ENCODE measurements at places on chromosomes 11 and 22. TPM values are rescaled to one million over a fixed set of nuclear protein-coding genes. Genes with fewer than 3 reads are reported as not detected.

CCDC15 gene
- total RNA-seq, result 0.24 TPM

PKNOX2 gene
- total RNA-seq, result 5.8 TPM

APOA5 gene
- total RNA-seq, result not detected

GUCY1A2 gene
- total RNA-seq, result 10.6 TPM

P2RX6 gene
- total RNA-seq, result 3.9 TPM

MAJIN gene
- not detected for total RNA-seq

OR10AG1 gene
- total RNA-seq, result not detected

IGSF22 gene
- 0.86 TPM for total RNA-seq

DNA sequence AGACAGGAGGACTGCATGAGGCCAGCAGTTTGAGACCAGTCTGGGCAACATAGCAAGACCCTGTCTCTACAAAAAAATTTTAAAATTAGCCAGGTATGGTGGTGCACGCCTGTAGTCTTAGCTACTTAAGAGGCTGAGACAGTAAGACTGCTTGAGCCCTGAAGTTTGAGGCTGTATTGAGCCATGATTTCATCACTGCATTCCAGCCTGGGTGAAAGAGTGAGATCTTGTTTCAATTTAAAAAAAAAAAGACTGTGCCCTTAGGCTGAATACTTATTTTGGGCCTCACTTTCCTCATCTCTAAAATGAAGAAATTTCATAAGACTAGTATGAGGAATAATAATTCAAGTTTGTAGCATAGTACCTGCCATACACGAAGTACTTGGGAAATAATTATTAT is 6.9 kb downstream of the AQP11 start:
- DNase-seq, result no peak

GRCh38 chr22:28418008-28418407 is 261.6 kb downstream of the TTC28 start:
- DNase-seq, result no peak

- DNase-seq, result peak; percentile 10
These were observed 33.7 kb upstream of the TH start for GRCh38 chr11:2205214-2205720.

- no peak for DNase-seq
These were observed 12.5 kb downstream of the CCDC34 start for GRCh38 chr11:27350511-27350910.

DNA sequence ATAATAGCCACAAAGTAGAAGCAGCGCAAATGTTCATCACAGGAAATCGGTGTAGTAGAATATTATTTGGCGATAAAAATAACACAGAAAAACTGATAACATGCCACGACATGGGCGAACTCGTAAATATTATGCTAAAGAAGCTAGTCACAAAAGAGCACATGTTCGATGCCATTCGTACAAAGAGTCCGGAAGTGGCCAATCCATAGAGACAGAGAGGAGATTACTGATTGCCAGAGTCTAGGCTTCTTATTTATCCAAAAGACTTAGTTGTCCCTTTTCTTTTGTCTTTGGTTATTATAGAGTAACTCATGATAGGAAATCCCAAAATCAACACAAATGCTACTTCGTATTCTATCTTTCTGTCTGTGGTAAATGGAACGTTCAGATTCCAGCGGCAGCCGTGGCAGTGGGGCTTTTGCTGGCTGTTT is 56.5 kb downstream of the MED15 start:
- no peak for DNase-seq

DNA sequence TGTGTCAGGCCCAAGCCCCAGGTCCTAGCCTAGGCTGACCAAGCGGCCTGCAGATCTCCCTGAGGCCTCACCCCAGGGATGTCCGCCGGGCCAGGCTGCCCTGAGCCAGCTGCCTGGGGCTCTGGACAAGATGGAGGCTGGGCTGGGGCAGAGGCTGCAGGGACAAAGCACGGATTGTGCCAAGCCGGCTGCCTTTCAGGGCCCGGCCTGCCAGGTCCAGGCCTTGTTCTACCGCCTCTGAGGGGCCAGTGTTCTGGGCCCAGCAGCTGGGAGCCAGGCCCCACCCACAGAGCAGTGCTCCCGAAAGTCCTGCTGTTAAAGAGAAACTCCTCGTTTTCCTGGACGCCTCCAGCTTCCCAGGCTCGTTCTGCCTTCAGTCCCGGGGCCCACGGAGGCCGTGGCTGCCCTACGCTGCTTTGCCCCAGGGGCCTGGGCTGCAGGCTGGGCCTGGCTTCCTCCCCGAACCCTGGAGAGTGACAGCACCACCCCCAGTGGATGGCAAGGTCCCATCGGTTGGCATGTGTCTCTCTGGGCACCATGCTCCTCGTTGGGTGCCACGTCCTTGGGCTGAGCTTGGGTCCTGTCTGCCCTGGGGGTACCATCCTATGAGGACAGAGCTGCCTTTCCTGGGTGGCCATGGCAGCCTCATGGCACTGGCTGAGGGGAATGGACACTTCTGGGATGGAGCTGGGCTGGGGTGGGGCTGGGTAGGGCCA is 7.6 kb downstream of the BRSK2 start:
- peak; percentile 36 for DNase-seq

DNA sequence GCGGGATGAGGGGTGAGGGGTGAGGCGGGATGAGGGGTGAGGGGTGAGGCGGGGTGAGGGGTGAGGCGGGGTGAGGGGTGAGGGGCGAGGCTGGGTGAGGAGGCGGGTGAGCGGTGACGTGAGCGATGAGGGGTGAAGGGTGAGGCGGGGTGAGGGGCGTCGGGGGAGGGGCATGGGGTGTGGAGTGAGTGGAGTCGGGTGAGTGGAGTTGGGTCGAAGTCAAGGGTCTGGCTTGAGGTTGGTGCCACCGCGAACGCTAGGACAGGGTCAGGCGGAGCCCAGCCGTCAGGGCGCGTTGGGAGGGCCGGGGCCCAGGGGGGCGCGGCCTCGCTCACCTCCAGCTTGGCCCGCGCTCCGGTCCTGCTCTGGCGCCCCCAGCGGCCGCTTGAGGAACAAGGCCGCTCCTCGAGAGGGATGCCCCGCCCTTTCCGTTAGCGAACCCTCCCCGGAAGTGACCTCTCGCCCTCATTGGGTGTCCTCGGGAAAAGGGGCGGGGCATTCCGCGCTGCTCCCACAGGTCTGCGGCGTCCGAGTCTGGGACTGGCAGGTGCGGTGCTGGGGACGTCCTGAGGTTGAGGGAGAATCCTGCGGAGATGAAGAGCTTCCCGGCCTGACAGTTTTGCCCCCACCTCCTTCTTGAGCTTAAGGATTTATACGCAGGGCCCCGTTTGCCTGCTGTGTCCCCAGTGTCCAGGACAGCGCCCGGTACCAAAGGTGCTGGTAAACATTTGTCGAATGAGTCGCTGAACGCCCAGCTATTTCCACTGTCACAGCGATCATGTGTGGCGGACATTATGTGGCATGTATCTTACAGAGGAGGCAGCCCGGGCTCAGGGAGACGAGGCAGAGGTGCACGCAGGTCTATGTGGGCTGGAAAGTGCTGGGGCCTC is at the start of gene SYCE3:
Gene SYCE3, minus strand, starts transcription at position 397 of the 890 bp plus-strand sequence. CDS start 6,514 bp downstream, outside the sequence.
- DNase-seq, result peak; percentile 98

- DNase-seq, result no peak
These were observed 2.3 kb downstream of the RBX1 start for GRCh38 chr22:40953471-40953870.

DNA sequence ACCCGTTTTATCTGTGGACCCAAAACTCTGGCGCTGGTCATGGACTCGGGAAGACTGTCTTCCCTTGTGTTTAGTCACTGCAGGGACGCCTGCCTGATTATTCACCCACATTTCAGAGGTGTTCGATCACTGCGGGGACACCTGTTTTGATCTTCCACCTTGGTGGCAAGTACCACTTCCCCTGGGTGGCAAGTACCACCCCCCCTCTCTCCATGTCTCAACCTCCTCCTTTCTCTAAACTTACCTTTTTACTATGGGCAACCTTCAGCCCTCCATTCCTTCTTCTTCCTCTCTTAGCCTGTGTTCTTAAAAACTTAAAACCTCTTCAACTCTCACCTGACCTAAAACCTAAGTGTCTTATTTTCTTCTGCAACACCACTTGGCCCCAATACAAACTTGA is 1.9 kb upstream of the NDUFC2 start:
- DNase-seq, result no peak

DNA sequence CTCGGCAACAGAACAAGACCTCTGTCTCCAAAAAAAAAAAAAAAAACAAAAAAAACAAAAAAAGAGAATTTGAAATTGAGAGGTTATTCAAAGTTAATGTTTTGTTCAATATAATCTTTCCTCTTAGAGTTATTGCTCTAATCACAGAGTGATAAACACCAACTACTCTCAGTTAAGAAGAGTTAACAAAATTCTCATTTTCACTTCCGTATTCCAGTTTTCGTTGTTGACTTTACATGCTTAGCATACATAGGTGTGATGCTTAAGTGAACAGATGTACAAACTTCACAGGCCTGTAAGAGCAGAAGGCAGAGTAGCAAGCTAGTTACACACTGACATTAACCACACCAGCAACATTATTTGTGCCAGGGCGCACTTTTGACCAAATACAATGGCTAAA is 12.3 kb downstream of the EIF4ENIF1 start:
- DNase-seq, result no peak

DNA sequence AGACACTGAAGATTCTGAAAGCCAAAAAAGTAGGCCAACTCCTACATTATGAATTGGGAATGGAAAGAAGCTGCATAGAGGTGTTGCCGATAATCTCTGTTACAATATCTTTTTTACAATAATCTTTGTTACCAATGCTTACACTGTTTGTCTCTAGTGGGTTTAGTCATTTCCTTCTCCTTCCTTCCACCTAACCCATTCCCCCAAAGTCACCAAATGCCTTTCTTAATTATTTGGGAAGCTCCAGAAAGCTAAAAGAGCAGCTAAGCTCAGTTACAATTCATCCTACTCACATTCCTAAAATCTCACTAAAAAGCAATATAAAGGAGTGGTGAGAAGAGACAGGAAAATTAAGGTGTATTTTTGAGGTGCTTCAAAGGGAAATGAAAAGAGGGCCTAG is 313.7 kb downstream of the SWAP70 start:
- no peak for DNase-seq

- no peak for DNase-seq
These were observed at the start of gene MAPK12 for GRCh38 chr22:50261615-50262459. Gene MAPK12 (minus strand): TSS chr22:50261683. CDS start chr22:50261509, 174 bp downstream.

GRCh38 chr22:23893121-23893944 is 850 bp upstream of the MIF start:
- no peak for DNase-seq

- no peak for DNase-seq
These were observed 116.6 kb upstream of the TOP3B start for GRCh38 chr22:22099194-22099486.

DNA sequence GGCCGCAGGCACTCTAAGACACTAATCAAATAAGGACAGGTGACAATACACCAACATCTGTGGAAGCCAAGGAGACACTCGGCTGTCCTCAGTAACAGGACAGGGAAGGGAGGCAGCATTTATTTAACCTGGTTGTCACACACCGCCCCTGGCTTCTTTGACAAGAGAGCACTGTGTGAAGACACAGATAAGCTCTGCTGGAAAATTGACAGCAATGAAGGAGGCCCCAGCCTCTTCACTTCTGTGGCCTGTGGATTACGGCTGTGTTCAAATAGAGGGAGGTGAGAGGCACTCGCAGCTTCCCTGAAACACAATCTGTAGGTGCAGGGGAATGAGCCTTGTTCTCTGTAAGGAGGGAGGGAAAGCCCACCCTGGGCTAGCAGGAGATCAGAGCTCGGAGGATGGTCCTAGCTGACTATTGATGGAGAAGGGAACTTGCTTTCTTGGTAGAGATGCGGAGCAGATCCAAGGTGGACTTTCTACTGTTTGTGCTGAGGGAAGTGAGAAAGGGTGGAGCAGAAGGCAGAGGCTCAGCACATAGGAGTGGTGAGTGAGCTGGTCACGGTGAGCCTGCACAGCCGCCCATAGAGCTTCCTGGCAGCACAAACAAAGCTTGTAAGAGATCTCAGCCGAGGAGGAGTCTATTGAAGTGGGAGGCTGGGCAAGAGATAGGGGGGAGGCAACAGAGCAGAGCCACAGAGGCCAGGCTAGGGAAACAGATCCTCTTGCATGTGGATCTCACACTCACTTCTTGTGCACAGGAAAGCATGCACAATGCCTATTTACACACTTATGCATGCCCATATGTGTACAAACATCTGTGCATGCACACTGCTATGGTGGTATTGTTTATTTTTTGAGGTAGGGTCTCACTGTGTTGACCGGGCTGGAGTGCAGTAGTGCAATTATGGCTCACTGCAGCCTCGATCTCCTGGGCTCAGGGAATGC is 114.6 kb upstream of the THY1 start:
- no peak for DNase-seq

DNA sequence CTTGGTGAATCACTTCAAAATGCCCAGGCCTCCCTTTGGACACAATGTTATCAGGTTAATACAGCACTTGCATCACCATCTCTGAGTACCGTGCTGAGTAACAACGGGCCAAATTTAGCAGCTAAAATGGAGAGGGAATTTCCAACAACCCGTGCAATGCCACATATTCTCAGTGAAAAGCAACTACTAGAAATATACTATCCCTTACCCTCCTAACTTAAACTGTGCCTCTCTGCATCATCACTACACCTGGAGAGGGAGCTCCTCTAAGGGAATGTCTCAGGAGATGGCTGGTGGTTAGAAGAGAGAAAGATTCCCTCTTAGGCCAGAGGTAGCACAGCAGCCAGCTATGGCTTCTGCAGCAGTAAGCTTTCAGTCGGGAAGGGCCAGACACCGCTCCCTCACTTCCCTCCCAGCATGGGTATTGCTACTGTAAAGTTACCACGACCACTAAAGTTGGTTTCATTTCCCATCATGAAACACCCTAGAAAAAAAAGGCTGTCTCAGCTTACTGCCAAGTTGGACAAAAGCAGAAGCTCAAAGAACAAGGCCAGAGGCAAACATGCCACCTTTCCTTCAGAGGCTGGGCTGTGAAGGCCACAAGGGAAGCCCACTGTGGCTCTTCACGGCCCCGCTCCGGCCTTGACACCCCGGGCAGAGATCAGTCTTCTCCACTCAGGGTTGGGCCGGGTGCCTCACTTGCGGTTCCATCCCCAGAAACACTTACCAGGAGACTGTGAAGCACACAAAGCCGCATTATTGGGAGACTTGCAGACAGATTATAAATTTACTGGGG is 3.9 kb downstream of the MAML2 start:
- DNase-seq, result peak; percentile 55

- peak; percentile 78 for DNase-seq
These were observed 6.0 kb upstream of the MAPK11 start for GRCh38 chr22:50276143-50276542.

- no peak for DNase-seq
These were observed 325.1 kb downstream of the DLG2 start for GRCh38 chr11:85301895-85302678.

DNA sequence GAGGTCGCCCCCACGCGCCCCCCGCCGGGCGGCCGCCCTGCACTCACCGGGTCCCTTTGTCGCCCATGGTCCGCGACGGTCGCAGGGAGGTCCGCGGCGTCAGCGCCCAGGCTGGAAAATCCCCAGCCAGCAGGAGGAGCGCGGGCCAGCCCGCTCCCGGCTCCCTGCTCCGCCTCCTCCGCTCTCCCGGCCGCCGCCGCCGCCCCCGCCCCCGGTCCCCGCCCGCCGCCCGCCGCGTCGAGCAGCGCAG is at the start of gene ARRB1:
Gene ARRB1, minus strand, starts transcription at position 121 of the 250 bp plus-strand sequence. Its CDS starts 54 bp downstream, at position 67.
- DNase-seq, result no peak

DNA sequence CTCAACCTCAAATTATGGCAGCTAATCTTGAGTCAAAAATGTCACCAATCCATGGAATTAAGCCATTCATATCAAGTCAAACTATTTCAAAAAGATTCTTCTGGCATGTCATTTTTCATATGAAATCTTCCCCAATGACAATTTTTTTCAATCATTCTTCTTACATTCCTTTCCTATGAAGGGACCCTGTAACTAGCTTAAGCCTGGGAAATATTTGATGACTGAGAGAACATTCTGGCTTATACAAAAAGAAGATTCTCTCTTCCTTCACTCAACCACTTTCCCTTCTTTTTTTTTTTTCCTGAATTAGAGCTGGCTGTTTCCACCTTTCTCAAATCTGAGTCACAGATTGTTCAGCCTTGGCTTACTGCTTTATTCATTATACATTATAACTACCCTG is 903.7 kb downstream of the FAM181B start:
- no peak for DNase-seq

GRCh38 chr11:109423466-109424190 is 1.6 kb downstream of the C11orf87 start:
- DNase-seq, result no peak

All from Right ventricle myocardium superior (tissue), 1 donor.